NCI-H524 treated with DMSO at 0.1 percent for 48 hours (cell line): ENCODE measurements at places on chromosomes 6 and 20.

DNA sequence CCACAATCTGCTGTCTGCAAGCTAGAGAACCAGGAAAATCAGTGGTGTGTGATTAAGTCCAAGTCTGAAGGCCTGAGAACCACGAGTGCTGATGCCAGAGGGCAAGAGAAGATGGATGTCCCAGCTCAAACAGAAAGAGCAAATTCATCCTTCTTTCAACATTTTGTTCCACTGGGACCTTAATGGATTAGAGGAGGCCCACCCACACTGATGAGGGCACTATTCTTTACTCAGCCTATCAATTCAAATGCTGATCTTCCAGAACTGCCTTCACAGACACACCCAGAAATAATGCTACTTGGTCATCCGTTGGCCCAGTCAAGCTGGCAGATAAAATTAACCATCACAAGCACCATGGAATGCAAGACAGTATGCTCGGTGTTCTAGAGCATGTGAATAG, 226.6 kb upstream of the SASH1 start:
- DNase-seq: no peak

DNA sequence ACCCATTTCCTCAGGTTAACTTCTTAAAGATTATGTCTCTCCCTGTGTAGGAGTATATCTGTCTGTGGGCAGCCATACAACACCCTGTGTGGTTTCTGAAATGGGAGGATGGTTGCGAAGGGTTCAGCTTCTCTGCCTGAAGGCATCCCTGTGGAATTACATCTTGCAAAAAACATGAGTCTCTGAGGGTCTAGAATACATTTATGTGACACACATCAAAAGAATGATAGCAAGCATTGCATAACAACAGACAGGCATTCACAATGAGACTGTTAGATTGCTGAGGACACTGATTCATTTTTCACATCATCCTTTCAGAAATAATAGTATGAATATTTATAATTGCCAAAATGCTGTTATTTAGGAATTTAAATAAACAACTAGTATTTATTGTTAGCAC, 670.9 kb downstream of the HTR1B start:
- DNase-seq: no peak

- DNase-seq: peak; percentile 81
Measured at GRCh38 chr6:92887871-92888270, 531.5 kb downstream of the EPHA7 start.

DNA sequence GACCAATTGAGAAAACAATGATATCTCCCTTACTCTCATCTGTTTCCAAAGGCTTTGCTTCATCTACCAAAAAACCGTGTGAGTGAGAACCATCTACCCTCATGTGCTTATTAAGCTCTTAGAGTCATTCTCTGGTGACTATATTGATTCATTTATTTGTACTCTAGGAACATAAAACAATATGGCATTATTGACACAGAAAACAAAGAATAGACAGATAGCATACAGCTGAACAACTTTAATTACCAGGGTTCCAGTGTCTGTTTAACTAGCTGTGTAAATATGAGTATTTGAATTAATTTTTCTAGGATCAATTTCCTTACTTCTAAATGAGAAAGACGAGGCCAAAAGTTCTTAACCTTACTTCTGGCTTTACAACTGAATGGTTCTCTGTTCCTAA, 31.3 kb upstream of the HEY2 start:
- no peak for DNase-seq

DNA sequence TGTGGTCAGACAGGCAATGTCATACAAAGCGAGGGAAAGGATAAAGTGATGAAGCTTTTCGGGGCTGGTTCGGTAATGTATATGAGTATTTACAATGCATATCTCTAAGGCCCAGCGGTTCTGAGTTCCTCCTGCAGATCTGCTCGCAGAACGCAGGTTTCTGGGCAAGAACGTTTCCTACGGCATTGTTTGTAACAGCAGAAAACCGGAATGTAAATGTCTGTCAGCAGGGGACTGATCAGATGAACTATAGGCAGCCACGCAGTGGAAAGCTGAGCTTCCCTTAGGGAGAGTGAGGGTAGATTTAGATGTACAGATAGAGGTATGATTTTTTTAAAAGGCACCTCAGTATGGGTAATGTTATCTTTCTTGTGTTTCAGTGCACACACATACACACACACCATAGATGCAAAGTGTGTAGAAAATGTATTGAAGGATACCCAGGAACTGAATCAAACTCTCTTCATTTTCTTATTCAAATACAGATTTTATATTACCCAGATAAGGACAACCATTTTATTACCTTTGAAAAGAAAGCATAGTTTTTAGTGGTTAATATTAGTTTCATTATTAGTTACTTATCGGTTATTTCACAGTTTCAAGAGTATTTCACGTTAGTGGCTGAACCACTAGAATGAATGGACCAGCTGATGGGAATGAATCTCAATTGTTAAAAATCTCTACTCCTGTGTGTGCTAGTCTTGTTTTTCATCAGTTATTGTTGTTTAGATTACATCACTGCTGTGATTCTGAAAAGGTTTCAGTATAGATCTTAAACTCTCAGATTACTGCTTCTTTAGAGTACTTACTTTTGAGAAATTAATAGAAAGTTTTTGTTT, 56.2 kb downstream of the SNX9 start:
- DNase-seq: no peak

- no peak for DNase-seq
Measured at GRCh38 chr20:62274332-62274950, 28.4 kb upstream of the ADRM1 start.

DNA sequence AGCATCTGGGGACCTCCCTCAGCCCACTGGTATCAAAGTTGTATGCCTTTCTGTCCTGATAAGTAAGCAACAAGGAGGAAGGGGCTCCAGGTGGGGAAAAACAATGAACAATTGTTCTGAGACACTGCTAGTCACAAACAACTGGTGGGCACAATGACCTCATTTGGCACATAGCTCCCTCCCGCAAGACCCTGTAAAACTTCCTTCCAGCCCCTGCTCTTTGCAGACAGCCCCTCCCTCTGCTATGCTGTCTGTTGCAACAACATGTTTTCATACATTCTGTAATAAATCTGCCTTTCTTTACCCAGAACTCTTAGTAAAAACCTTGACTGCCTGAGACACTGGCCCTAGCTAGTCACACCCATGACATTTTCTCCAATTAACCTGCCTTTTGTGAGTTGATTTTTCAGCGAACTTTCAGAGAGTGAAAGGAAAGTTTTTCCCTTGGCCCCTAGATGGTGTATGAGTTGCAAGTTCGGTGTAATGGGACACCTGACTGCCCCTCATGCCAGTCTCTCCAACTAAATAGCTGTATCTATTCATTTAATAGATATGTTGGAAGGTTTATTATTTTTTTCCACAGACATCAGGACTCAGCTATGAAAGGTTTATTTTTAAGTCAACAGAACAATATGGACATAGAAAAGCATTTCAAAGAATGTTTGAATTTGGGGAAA, 142.3 kb upstream of the SLC22A16 start:
- no peak for DNase-seq

- no peak for DNase-seq
Measured at GRCh38 chr6:157063176-157063905, 260.0 kb downstream of the TMEM242 start.

DNA sequence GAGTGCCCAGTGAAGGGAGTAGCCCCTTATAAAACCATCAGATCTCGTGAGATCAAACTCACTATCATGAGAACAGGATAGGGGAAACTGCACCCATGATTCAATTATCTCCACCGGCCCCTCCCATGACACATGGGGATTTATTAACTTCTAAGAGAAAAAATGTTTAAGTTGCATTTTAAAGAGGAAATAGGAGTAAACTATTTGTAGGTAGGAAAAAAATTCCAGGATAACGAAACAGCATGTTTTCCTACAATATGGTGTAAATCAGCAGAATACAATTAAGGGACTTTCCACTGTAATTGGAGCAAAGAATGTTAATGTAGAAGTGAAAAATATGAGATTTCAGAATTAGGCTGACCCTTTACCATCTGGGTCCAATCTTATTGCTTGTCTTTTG, 63.9 kb downstream of the FBXO5 start:
- DNase-seq: no peak

DNA sequence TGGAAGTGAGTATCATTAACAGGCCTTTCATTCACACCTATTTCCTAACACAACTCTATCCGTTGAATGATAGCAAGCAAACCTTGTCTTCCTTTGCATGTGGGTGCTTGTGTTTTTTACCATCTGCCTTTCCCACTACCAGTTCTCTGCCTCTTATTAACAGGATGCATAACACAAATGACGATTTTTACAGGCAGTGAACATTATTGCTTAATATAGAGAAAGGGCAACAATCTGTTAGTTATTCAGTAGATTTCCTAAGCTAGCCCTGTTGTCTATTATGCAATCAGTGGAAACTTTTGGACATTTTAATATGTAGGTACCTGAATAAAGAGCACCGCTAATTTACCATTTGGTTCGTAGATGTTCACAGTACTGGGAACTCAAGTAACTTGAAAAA, 348.8 kb upstream of the PLCB4 start:
- DNase-seq: no peak

GRCh38 chr6:150024646-150025155, 631 bp downstream of the RAET1L start:
- no peak for DNase-seq

DNA sequence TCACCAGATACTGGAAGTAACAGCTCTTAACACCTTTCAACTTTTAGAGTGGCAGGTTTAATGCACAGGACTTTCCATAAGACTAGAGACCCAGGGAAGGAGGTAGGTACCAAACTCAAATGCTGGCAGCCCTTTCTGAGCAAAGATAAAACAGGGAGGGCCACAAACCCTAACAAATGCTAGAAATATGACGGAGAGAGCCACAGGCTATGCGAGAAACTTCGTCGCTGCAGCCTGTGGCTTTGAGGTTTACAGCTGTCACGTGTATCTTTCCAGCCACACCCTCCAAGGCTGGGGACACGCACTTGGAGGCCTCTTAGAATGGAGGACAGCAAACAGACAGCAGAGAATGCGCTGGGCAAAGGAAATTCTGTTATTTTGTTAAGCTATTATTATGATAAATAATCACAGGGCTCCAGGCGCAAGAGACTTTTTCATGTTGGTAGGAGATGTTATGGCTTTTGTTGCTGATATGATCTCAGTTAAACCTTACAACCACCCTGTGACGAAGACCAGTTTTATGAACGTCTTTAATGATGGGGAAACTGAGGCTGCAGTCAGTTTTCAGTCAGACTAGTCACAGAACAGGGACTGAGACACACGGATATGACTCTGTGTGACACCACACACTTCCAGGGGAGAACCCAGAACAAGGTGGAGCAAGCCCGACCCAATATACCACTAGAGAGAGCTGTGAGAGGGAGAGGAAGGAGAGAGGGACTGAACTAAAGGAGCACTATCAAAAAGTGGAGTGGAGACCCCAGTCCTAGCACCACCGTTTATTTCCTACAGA, 2.0 kb downstream of the TRAM2 start:
- no peak for DNase-seq

- DNase-seq: no peak
Measured at GRCh38 chr6:108667993-108668392, 107.3 kb downstream of the FOXO3 start.
